ENCODE measurements at places on chromosomes 1 and 21.

DNA sequence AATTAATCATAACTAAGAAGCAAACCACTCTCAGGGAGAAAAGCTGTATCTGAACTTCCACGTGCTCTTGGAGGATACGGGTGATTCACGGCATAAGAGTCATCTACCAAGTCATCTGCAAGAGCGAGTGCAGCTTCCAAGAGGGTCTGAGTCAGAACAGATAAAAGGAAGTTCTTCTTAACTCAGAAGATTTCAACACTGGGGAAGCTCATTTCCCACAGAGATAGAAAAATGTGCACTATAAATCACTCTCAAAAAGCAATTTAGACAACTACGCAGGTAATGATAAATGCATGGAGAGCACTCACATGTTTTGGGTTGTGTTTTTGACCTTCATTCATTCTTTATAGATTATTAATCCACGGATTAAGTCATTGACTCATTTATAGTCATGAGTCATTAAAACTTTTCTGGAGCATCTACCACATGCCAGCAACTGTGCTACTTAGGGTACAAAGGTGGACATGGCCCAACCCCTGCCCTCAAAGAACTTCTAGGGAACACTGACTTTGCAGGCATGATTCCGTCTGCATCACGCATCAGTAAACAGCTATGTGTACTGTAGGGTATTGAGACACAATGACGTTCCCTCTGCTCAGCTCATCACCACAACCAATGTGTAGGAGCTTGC is 20.8 kb downstream of the KCNJ15 start:
- DNase-seq, result no peak

GRCh38 chr21:26177187-26177586 is 6.6 kb upstream of the APP start:
- DNase-seq, result no peak

DNA sequence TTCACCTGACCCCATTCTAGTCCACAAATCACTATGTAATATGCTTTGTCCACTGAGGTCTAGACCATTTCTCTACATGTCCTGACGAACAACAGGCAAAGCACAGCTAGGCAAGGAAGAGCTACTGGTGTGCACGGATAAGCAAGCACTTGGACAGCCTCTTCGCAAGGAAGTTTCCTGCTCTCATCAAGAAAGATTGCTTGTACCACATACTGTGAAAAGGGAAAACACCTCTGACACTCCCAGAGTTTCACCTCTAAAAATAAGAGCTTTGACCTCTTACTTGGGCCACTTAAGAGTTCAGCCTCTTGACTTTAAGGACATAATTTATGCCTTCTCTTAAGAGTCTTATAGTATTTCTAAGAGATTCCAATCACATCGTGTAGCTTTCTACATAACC is 36.0 kb upstream of the LPAR3 start:
- no peak for DNase-seq

DNA sequence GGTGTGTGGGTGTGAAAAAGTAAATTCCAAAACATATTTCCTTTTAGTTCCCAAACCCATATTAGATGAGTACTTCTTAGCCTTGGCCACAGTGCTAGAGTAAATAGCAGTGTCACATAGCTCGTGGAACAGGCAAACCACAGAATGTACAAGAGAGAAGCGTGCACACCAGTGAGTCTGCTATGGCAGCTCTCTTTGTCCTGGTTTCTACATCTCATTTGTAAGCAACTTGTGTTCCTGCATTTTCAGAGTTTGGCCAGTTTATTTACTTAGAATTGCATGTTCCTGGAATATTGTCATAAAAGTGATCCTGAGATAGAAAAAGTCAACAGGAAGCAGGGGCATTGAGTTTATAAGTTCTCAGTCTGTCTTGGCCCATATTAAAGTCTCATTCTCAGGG is 142.1 kb downstream of the DHRS3 start:
- DNase-seq, result no peak

- DNase-seq, result no peak
These were observed 111.6 kb downstream of the SIPA1L2 start for GRCh38 chr1:232518349-232518748.

- no peak for DNase-seq
These were observed 6.9 kb downstream of the PLA2G2D start for GRCh38 chr1:20112279-20113000.

DNA sequence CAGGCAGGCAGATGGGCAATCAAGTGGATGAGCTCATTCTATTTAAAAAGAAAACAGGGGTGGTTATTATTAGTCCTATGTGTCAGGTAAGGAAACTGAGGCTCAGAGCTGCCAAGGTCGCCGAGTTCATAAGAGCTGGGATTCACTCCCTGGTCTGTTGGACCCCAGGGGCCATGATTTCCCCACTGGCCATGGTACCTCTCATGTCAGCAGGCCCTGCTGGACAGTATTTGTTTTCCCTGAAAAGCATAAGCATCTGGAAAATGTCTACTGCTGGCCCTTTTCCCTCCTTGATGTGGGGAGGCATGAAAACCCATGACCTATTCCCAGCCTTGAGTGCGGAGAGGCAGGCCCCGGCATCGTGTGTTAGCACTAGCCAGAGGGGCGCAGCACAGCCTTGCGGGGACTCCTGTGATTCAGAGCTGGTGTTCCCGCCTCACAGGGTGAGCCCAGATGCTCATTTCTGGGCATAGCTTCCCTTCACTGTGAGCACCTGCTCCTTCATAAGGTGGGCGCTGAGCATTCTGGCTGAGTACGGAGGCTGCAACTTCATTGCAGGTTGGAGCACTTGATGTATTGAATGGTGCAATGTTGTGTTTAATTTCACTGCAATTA is 617.5 kb downstream of the PTPRU start:
- no peak for DNase-seq

DNA sequence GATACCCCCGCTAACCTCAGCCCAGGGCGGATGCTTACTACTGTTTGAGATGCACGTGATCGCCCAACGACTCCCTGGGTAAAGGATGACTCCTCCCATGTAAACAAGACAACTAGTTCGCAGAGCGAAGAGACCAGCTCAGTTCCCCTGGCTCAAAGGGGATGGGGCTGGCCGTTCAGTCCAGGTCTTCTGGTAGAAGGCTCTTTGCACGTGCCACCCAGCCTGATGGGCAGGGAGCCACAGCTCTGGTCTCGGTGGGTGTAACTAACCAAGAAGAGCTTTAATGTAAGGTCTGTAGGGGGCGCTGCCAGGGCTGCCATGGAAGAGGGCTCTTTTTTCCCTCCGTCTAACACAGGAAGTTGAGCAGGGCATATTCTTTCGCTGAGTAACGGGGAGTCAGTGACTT is 49.4 kb upstream of the PARP1 start:
- DNase-seq, result no peak

DNA sequence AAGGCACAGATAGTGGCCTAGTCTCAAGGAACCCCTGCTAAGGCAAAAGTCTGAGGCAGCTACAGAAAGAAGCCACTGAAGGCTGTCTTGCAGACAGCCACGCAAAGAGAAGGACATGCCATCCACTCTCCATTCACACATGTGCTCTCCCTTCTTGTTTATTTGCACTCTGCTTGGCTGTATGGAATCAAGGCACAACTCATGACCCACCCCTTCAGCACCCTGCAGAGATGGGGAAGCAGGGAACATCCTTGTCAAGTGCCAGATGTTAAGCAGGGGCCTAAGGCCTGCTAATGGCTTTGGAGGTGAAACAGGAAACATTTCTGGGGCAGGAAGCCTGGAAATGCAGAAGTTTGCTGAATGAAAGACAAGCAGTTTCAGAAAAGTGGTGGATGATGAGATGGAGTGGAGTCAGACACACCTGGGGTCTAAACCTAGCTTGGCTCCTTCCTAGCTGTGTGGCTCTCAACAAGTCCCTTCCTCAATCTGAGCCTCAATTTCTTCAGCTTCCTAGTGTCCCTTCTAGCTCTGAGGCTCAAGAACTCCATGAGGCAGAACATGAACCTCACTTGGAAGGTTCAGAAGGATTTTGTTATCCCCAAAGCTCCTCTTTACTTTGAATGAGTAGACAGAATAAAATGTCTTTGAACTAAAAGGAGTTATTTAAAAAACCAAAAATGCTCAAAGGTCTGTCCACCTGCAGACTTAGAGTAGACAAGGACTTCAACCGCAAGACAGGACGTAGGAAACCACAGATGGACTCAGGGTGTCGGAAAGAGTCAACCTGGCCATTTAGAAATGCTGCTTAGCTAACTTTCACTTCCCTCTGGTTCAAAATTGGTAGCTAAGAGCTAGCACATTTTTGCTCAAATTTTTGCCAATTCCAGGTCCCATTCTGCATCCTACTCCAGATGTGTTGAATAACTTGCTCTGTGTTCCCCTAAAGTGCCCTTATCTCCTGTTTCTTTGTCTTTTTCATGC is 283.1 kb downstream of the PLPP3 start:
- DNase-seq, result no peak

DNA sequence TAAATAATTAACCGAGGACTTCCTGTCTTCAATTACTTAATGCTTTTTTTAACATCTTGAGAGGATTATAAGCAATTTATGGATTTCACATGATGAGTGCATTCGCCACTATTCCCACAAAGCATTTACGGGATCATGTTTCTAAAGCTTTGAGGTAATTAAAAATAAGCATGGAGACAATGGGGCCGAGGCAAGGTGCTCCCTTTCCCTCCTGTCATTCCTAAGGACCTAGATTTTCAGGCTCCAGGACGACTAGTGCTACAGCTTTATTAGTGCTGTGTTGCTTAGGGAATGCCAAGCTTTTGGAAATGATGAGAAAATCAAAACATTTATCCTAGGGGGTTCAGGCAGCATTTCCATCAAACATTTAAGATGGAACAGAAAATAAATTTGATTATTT is 209.2 kb downstream of the KCTD3 start:
- no peak for DNase-seq

- no peak for DNase-seq
These were observed 16.5 kb downstream of the SLC27A3 start for GRCh38 chr1:153791648-153792253.

GRCh38 chr1:116951200-116951935 is 41.7 kb downstream of the PTGFRN start:
- DNase-seq, result no peak

- no peak for DNase-seq
These were observed 480.4 kb upstream of the CAMK1G start for GRCh38 chr1:209103092-209103491.

DNA sequence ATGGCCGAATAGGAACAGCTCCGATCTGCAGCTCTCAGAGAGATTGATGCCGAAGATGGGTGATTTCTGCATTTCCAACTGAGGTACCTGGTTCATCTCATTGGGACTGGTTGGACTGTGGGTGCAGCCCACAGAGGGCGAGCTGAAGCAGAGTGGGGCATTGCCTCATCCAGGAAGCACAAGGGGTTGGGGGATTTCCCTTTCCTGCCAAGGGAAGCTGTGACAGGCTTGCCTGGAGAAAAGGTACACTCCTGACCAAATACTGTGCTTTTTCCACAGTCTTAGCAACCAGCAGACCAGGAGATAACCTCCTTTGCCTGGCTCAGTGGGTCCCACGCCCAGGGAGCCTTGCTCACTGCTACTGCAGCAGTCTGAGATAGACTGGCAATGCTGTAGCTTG is 66.9 kb downstream of the HSD3B1 start:
- no peak for DNase-seq

GRCh38 chr1:54220004-54220811 is 20.2 kb downstream of the MRPL37 start:
- no peak for DNase-seq

DNA sequence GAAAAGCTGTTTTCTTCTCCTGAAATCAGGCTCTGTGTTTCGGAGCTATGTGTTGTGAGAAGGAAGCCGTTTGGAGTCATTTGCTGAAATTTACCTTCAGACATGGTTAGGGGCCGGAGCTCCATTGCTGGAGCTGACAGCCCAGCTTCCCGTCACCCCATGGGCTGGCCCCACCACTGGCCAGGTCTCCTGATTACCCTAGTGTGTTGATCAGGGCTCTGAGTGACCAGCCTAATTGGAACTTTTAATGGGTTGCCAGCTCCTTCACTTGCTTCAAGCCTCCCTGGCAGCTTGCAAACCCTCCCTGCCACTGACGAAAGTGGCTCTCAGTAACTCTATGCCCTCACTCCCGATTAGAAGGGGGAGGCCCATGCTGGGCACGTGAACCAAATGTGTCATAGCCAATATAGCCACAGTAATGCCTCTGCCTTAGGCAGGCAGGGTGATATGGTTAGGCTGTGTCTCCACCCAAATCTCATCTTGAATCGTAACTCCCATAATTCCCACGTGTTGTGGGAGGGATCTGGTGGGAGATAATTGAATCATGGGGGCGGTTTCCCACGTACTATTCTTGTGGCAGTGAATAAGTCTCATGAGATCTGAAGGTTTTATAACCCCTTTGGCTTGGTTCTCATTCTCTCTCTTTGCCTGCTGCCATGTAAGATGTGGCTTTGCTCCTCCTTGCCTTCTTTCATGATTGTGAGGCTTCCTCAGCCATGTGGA is 224.1 kb downstream of the TRABD2B start:
- DNase-seq, result no peak

- no peak for DNase-seq
These were observed 659.3 kb downstream of the USP25 start for GRCh38 chr21:16388911-16389560.

- DNase-seq, result no peak
These were observed 453.7 kb downstream of the TTLL7 start for GRCh38 chr1:83545066-83545862.

GRCh38 chr1:244224487-244225430 is 173.7 kb downstream of the ZBTB18 start:
- DNase-seq, result no peak

GRCh38 chr1:42730002-42730401 is 10.0 kb downstream of the CLDN19 start:
- no peak for DNase-seq

GRCh38 chr1:84390226-84390625 is 8.1 kb upstream of the DNASE2B start:
- no peak for DNase-seq

DNA sequence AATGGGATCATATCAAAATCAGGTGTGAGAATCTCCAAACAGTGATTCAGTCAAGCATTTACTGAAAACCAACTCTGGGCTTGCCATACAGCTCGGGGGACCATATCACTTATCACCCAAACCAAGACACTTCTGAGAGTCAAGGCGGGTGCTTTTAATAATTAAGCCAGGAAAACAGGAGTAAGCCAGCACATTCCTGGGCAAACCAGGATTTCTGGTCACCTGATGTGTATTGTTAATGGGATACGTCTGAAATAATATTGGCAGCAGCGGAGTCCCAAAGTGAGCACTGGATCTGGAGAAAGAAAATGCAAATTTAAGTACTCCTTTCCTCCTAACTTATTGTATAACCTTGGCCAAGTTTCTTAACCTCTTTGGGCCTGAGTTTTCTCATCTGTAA is 17.6 kb downstream of the OSCP1 start:
- no peak for DNase-seq

DNA sequence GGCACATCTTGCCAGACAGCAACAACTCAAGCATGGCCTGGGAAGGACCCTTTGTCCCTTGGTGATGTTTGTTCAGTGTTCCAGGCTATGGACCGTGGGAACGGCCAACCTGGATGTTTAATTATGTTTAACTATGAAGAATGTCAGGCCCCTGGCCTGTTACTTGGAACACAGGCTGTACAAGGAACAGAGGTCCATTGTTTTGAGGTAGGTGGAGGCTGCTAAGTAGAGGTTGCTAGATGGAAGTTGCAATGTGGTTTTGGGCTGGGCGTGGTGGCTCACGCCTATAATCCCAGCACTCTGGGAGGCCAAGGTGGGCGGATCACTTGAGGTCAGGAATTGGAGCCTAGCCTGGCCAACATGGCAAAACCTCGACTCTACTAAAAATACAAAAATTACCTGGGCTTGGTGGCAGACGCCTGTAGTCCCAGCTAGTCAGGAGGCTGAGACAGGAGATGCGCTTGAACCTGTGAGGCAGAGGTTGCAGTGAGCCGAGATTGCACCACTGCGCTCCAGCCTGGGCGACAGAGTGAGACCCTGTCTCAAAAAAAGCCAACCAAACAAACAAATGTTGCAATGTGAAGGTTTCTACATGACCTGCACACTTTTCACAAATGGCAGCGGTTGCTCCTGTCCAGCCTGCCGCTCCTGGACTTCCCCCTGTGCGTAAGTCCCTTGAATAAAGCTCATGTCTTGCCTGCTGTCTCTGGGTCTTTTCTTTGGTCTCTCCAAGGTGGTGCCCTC is 2.5 kb upstream of the LEFTY1 start:
- no peak for DNase-seq

Measured in NCI-H2081 treated with DMSO at 0.1 percent for 48 hours (cell line).